ENCODE measurements at places on chromosomes 7 and 10. TPM values are rescaled to one million over a fixed set of nuclear protein-coding genes. Genes with fewer than 3 reads are reported as not detected.
A peak's percentile ranks its signal among the peaks of the same experiment; 100 is the strongest.

DNA sequence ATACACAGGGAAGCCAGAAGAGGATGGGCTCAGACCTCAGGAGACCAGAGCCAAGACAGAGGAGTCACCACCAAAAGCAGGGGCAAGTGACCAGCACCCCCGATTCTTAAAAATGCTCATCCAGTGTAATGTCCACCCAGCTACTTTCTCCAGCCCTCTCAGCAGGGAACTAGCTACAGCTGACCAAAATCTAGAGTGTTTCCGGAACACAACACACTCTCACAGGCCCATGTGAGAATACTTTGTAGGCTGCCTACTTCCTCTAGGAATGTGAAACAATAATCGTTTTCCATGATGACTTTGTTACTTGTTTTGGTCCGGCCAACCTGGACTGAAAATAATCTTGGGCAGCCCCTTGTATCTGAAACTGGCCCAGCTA lies 14.5 kb downstream of the PSAP start:
- DNase-seq, result no peak

Gene PLEKHS1
- 0.84 TPM for total RNA-seq

DNA sequence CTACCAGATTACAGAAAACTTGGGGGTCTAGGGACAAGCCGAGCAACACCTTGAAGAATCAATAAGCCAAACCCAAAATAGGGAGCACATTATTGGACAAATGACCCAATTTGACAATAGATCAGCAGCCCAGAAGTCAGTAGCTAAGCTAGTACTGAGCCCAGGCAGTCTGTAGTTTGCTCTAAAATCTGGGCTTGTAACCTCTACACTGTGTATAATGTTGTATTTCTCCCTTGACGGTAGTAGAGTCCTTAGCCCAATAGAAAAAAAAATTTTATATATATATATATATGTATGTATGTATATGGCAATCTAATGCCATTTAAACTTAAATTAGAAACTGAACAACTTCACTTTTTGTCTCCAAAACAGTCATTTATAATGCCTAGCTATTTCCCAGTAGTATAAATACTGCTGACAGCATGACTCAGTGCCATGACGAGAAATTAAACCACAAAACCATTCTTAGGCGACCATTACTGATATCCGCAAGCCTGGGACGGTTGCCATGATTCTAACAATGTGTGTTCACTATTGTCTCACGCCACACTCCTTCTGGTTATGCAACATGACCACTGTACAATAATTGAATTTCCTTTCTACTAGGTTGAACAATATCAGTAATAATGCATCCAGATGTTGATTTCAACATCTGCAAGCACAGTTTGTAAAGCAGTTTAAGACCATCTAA lies 110.5 kb downstream of the IPMK start:
- DNase-seq, result peak; percentile 97

DNA sequence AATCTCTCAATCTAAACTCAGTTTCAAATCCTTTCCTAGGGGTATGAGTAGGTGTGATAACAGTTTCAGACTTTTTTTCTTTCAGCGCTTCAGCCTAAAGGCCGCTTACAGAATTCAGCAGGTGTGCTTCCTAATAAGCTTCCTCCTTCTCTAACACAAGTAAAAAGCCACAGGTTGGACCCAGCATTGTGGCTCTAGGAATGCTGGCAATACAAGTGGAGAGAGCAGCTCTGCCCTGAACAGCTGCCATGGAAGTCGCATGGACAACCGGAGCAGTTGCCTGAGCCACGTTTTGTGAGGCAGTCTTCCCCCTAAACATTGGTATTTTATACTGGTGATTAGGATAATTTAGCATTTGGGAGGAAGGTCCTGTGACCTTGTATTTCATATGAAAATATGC lies 83.5 kb downstream of the ST7 start:
- no peak for DNase-seq

Gene AMPH
- 1.7 TPM for total RNA-seq

DNA sequence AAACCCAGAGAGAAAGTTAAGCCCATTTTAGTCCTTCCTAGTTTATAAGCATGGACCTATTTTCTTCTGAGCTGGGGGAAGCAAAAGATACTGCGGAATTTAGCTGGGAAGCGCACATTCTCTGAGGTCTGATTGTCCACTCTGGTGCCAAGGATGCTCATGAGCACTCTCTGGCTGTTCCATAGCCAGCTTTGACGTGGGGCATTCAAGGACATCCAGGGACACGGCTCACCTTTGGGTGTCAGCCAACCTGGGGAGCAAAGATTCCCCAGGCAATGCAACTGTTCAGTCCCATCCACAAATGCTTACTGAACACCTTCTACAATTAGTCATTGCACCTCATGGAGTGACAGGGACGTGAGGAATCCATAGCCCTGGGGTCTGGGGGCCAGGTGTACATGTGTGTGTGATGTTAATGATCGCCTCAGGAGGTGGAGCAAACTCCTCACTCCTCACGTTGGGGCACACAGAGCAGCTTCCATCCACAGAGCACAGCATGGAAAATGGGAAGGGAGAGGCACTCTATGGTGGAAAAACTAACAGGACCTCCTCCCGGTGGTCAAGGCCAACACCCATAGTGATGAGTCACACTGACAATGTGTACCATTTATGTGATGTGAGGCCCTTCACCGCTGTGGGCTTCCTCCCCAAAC lies 67.5 kb upstream of the IGFBP3 start:
- DNase-seq, result no peak

DNA sequence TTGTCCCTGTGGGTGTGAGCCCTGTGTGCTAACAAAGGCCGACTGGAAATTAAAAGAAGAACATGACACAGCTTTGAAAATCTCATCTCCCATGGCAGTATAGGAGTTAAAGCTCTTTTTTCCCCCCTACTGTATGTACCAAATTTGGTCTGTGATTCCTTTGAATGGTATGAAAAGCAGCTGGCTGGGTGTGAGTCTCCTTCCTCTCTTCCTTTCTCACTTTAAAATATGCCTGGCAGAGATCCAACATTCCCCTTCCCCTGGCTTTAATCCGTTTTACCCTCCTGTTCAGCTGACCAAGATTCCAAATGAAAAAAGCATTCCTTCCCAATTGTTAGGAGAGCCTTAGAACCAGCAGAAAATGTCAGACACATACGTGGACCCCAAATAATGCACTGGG lies 225.0 kb upstream of the CELF2 start:
- DNase-seq, result peak; percentile 67

Gene PLXDC2
- total RNA-seq, result 0.24 TPM

DNA sequence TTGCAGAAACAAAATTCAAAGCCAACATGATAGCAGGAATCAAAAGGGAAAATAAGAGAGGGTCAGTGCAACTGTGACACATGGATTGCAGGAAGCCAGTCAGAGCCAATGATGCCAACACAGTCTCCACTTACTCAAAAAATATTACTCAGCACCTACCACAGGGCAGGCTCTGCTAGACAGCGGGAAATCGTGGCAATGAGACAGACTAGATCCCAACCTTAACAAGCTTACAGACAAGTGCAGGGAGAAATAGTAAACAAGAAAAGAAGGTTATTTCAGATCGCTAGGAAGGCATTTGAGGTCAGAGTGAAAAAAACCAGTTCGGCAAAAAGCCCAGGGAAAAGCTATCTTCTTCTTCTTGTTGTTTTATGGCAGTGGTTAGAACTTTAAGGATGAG lies 45.2 kb upstream of the NPFFR1 start:
- peak; percentile 42 for DNase-seq

- no peak for DNase-seq
Measured at GRCh38 chr10:28331066-28331465, 28.2 kb upstream of the MPP7 start.

- peak; percentile 77 for DNase-seq
Measured at GRCh38 chr10:71270301-71271220, 48.5 kb upstream of the SLC29A3 start.

Measured in RPMI7951 (cell line).